Bronchial epithelial cell (primary cell): ENCODE measurements at places on chromosomes 3 and 15. TPM values are rescaled to one million over a fixed set of nuclear protein-coding genes. Genes with fewer than 3 reads are reported as not detected.
A peak's percentile ranks its signal among the peaks of the same experiment; 100 is the strongest.

- DNase-seq, result peak; percentile 2
These were observed 48.6 kb downstream of the MCCC1 start for GRCh38 chr3:183050706-183051105.

DNA sequence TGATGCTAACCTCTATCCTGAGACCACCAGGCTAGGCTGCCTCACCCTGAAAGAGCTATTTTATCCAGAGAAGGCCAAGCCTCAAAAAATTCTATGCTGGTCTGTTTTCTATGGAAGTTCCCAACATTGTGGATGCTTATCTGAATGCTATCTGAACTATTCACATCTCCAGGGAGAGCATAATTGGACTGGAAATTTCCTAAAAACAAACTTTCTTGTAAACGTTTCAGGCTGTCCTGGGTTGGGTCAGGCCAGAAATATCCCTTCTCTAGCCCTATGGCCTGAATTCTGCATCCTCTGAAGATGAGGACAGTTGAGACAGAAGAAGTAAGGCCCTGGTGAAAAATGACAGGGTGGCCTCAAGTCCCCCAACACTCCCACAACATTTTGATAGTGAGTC, 706.4 kb upstream of the NR2F2 start:
- no peak for DNase-seq

DNA sequence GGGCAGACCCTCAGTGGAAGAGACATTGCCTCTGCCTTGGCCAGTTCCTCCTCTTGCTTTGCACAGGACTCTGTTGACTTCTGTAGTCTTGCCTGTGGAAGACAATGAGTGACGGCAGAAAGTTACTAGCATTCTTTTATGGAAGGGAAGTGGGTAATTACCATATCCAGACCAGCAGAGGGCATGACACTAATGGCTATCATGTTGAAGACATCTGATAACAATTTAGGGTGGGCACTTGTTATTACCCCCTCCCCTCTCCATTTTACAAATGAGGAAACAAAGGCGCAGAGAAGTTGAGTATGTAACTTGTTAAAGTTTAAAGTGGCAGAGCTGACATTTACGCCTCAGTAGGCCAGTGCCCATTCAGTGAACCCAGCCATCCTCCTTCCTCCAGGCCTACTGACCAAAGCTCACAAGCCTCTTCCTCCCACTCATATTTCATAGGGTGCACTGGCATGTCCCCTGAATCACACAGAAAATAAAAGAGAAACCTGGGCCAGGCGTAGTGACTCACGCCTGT, 48.2 kb upstream of the FMN1 start:
- DNase-seq, result peak; percentile 85

GRCh38 chr15:77162872-77163633, 92.1 kb upstream of the TSPAN3 start:
- DNase-seq, result no peak

Gene KBTBD13
- total RNA-seq, result not detected in 2 replicates

Gene OR5K1
- not detected in 2 replicates for total RNA-seq

Gene HTR3E
- total RNA-seq, result not detected in 2 replicates

GRCh38 chr15:50438251-50438650, 14.0 kb downstream of the USP8 start:
- no peak for DNase-seq

- DNase-seq, result no peak
These were observed 20.9 kb downstream of the RAD54L2 start for GRCh38 chr3:51559411-51559888.

Gene RASL12
- not detected in 2 replicates for total RNA-seq

Gene TM4SF18
- not detected in 2 replicates for total RNA-seq
